Activated CD8-positive, alpha-beta memory T cell treated with anti-CD3 and anti-CD28 coated beads, Interleukin-2, amount 10 ng/mL, durations not matched to agents 7 days and 5 days (primary cell): ENCODE measurements at places on chromosomes 12 and 14. TPM values are rescaled to one million over a fixed set of nuclear protein-coding genes. Genes with fewer than 3 reads are reported as not detected.

Gene TBPL2
- total RNA-seq = not detected

Gene RNF212B
- not detected for total RNA-seq

Gene LTBR
- 0.41 TPM for total RNA-seq

Gene LRTM2
- not detected for total RNA-seq

Gene TNS2
- total RNA-seq = 0.58 TPM
